ENCODE measurements at places on chromosomes 2 and 18.

DNA sequence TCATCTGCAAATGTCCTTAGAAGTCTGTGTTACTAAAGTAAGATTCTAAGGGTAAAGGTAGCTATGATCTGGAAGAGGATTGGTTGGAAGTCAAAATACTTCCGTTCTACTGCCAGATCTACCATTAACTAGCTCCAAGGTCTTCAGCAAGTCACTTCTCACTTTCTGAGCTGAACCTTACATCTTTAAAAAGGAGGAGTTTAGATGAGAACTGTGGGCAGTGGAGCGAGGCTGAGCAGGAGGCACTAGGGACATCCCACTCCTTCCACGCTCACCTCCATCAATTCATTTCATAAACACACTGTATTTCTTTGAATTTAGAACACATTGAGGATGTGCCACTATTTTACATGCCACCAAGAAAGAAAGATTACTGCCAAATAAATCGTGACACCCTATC, 143.0 kb downstream of the ABCA12 start:
- DNase-seq, result no peak

DNA sequence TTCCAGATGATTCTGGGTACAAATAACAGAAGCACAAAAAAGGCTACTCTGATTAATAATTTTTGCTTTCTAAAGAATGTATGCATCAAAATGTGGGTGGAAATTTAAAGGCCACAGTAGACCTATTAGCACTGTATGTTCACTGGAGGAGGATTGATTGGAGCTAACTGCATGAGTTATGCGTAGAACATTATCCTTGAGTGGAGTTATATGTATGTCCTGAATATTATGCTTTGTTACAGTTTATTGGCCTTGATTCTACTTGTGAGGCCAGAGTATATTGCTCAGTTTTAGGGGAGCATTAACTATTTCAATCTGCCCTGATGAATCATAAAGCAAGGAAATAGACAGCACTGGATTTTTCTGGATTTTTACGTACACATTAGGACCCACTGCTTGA, 87.9 kb downstream of the CDCA7 start:
- no peak for DNase-seq

- DNase-seq, result no peak
Measured at GRCh38 chr2:197931661-197932312, 127.4 kb downstream of the PLCL1 start.

GRCh38 chr2:187552828-187553681, 1.2 kb downstream of the TFPI start:
- DNase-seq, result no peak

DNA sequence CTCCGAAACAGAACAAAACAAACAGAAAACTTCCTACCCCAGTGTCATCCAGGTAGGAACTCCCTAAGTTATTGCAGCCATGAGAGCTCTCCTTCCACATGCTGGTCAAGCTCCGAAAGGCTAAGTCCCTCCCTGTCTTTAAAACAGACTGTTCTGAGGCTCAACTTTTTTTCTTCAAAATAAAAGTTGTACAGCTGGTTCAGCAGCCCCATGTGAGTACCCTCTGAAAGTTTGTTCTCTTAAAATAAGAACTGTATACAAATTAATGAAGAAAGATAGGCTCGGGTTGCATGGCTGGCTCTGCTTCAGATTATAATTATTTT, at the start of gene PDE1A:
Gene PDE1A (minus strand): TSS at position 119 of the 323 bp plus-strand sequence.
- no peak for DNase-seq

DNA sequence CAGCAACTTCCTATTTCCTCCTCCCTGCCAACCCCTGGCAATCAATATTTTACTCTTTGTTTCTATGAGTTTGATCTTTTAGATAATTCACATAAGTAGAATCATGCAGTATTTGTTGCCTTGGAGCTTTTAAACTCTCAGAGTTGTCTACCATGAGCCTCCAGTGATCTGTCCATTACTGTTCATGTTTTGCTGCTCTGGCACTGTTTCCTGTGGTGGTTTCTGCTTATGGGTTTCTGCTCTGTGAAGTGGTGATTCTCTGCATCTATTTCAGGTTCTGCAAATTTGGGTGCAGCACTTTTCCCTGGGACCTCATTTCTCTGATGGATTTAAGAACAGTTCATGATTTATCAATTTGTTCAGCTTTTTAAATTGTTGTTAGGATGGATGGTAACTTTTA, 908.1 kb upstream of the FANCL start:
- no peak for DNase-seq

DNA sequence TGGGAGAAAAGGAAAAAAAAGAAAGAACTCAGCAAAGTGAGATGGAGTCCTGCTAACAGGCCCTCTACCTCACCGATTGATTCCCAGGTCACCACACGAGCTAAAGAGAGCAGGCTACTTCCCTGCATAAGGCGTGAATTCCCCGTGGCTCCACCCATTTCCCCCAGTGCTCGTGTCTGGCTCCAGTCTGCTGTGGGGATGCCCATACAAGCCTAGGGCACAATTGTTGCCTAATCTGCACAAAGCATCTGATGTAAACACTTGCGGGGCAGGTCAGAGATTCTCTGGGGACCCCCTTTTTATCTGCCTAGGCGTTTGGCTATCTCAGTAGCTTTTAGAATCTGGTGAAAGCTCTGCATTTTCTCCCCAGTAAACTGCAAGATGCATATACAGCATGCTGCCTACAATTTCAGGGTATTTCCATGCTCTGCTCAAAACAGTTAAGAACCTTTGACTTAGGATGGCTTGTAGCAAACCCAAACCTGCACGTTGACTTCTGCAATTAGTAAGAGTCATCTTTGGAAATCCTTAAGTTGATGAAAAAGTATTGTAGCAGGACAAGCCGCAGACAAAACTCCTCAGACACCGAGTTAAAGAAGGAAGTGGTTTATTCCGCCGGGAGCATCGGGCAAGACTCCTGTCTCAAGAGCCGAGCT, 34.8 kb downstream of the MYO3B start:
- DNase-seq, result no peak

Measured in stimulated activated CD8-positive, alpha-beta memory T cell treated with anti-CD3 and anti-CD28 coated beads, Interleukin-7, amount 100 ng/mL, for 1 hour (primary cell).